ENCODE measurements at places on chromosomes 3 and 15.

- no peak for DNase-seq
Observed at GRCh38 chr3:102674284-102674683, 239.5 kb downstream of the ZPLD1 start.

- DNase-seq: no peak
Observed at GRCh38 chr3:45152307-45152706, 6.1 kb upstream of the CDCP1 start.

GRCh38 chr3:26358405-26358804, 264.2 kb upstream of the LRRC3B start:
- DNase-seq: no peak

GRCh38 chr15:90025489-90026033, 24.4 kb downstream of the ZNF710 start:
- DNase-seq: no peak

- no peak for DNase-seq
Observed at GRCh38 chr15:74449095-74449494, 11.9 kb downstream of the UBL7 start.

GRCh38 chr15:96031426-96032110, 298.9 kb upstream of the NR2F2 start:
- DNase-seq: no peak

DNA sequence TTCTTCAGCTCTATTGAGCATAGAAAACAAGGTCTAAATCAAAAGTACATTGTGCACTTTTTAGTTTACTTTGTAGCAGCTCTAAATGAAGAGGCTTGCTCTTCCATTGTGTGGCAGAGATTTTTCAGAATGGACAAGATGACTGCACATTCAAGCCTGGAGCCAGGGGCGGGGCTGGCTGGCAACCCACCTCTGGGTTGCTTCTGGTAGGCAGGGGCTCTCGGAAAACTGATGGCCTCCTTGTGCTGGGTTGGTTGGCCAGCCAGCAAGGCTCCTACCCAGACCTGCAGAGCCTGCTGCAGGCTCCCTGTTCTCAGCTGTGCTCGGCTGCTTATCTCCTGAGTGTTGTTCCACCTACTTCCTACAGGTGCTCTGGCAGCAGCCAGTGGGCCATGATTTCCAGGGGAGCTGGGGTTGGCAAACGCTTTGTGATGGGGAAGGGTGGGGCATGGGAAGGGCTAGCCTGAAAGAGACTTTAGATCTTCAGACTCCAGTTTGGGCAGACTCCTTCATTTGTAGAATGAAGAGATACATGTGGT, 8.8 kb downstream of the BSN start:
- DNase-seq: no peak

GRCh38 chr3:136835813-136836510, 17.0 kb downstream of the SLC35G2 start:
- no peak for DNase-seq

DNA sequence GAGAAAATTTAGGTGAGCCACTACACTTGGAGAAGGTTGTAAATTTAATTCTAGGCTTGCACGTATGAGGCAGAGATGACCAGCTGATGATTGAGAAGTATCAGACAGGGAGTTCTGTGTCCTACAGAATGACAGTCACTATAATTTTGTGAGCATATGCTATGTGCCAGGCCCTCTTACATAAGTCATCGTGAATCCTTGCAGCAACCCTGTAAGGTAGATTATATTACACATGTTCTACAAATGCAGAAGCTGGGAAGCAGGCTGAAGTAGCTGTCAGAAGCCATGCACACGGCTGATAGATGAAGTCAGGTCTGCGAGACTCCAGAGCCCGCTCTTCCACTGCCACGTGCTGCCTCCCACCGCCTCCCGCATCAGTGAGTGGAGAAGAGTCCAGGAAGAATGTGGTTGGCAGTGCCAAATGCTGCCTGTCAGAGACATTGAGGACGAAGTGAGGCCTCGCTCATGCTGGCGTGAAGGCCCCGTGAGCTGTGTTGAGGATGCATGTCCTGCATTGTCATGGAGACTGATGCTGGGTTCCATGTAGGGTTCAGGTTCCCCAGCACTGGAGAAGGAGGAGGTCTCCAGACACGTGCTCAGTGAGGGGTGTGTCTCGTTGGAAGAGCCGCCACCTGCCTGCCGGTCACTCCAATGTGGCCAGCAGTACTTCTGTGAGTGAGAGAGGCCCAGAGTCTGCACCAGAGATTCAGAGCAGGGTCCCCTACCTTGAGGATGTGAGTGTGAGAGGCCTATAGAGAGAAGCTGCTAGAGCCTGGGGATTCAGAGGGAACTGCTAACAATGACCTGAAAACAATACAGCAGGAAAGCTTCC, 123.3 kb upstream of the PLXNA1 start:
- DNase-seq: no peak

GRCh38 chr3:178504128-178504527, 32.1 kb upstream of the KCNMB2 start:
- no peak for DNase-seq

GRCh38 chr15:89413877-89414276, 79.3 kb upstream of the POLG start:
- DNase-seq: no peak

GRCh38 chr15:26083896-26084295, 220.8 kb upstream of the ATP10A start:
- DNase-seq: no peak

DNA sequence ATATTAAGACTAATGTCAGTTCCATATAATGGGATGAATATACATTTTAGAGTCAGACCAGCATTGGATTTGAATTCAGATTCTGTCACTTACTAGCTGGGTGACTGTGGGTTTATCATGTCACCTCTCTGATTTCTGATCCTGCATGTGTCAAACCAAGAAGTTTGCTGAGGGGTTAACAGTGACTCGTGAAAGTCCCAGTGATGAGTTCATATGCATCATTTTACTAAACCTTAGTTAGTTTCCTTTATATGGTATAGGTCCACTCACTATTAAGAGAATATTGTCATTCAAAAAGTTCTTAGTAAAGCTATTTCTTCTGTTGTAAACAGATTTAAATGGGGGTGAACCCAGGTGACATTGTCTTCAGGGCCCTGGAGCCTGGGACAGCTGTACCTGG, 102.3 kb downstream of the ZNF621 start:
- DNase-seq: no peak

- DNase-seq: no peak
Observed at GRCh38 chr3:31449318-31449717, 83.4 kb upstream of the STT3B start.

DNA sequence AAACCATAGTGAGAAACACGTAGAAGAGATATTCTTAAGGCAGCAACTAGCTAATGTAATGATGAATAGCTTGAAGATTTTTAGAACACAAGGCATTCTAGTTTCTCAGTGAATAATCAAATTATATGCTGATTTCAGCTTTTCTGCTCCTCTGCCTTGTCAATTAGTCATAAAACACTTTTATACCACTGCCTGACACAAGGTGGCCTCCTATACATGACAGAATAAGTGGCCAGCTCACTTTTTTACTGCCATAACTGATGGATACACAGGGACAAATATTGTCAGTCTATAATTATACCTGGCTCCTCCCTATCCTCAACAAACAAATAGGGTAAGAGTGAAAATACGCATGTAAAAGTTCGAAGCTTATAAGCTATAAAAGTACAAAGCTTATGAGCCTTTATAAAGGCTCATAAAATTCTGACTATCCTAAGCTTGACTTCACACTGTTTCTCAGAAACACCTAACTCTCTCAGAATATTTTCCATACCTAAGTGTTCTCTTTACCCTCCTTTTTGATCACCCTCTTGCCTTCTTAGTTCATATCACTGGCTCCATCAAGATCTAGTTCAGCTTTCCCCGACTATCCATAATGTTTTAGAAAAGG, 81.6 kb downstream of the HERC1 start:
- DNase-seq: no peak

DNA sequence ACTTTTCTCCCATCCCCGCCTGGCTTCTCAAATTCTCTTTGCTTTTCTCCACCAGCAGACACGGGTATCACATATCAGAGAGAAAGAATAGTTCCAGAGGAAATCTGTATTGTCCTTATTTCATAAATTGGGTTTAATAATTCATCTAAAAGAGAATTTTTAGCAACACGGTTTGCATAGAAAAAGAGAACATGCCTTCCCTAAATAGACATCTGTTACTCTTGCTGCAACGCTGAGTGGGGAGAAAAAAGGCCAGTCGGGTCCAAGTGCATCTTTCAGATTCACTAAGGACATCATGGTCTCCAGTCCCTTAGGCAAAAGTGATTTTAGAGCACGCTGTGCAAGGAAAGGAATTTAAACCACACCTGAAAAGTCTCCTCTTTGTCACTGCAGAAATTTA, 201.3 kb downstream of the ABHD5 start:
- DNase-seq: no peak

- DNase-seq: no peak
Observed at GRCh38 chr15:45399381-45400212, 21.3 kb upstream of the GATM start.

Measured in GF-D8 (cell line).